ENCODE measurements at places on chromosomes 16 and 17.

GRCh38 chr17:7855660-7856010 is 769 bp downstream of the TMEM88 start:
- no peak for ATAC-seq

GRCh38 chr16:80260906-80261311 is 279.9 kb upstream of the DYNLRB2 start:
- no peak for ATAC-seq

DNA sequence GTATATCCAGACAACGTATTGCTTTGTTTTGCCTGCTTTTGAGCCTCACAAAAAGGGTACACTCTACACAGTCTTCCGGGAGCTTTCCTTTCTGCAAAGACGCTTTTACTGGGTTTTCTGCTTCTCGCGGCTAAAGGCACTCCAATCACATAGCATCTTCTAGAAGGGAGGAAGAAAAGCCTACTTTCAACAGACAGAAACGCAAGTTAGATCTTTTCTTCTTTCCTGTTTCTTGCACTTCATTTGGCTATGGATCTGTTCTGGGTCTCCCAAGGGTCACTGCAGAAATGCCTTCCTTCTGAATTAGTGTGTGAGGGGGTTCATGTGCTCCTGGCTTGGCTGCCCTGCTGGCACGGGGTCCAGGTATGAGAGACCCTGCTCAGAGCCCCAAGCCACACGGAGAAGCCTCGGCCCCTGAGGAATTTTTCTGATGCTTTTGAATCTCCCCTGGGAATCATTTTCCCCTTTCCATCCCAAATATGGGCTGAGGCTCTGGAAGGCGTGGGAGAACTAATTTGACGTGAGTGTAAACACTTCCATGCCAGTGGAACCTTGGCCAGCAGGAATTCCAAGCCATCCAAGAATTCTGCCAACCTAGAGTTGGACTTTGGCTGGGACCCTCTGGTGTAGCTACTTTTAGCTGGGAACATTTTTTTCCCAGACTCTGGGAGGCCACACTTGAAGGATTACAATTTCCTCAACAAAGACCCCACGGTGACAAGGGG is 49.6 kb upstream of the NKD1 start:
- no peak for ATAC-seq

GRCh38 chr17:44916781-44917241 is 1.5 kb upstream of the GFAP start:
- ATAC-seq = peak; percentile 30

DNA sequence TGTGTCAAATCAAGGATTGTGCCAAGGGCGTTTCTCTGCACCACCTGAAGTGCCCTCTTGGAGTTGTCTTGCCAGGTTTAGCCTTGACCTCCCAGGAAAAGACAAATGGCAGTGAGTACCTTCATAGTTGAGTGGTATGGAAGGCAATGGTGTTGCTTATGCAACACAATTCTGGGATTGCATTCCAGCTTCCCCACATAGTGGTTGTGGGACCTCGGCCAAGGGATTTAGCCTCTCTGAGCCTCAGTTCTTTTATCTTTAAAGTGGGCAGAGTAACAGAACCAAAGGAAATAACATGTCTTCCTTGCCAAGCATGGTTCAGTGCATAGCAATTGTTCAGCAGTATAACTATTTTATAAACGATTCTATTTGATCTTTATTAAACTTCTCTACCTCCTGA is 49.4 kb downstream of the CCDC42 start:
- ATAC-seq = no peak

DNA sequence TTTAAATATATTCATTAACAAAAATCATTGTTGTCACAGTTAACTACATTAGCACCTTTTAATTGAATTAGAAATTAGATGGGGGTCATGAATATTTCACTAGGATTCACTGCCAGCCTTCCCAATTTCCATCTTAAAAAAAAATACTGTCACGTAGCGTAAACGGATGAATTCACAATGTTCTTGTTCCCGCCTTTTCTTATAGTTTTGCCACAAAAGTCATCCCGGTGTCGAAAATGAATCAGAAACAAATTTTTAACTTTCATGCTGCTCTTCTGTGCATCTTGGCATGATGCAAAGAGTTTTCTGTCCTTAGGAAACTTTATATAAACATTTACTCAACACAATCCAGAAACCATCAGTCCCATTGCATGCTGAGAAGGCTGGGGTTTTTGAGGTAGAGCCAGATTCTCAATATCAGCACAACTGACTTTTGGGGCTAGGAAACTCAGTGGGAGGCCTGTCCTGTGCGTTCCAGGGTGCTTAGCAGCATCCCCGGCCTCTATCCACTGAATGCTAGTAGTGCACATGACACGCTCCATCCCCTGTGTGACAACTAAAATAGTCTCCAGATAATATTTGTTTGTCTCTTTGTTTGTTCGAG is 252.9 kb upstream of the XYLT1 start:
- no peak for ATAC-seq

GRCh38 chr17:6699997-6700947 is 12.9 kb downstream of the SLC13A5 start:
- ATAC-seq = no peak

DNA sequence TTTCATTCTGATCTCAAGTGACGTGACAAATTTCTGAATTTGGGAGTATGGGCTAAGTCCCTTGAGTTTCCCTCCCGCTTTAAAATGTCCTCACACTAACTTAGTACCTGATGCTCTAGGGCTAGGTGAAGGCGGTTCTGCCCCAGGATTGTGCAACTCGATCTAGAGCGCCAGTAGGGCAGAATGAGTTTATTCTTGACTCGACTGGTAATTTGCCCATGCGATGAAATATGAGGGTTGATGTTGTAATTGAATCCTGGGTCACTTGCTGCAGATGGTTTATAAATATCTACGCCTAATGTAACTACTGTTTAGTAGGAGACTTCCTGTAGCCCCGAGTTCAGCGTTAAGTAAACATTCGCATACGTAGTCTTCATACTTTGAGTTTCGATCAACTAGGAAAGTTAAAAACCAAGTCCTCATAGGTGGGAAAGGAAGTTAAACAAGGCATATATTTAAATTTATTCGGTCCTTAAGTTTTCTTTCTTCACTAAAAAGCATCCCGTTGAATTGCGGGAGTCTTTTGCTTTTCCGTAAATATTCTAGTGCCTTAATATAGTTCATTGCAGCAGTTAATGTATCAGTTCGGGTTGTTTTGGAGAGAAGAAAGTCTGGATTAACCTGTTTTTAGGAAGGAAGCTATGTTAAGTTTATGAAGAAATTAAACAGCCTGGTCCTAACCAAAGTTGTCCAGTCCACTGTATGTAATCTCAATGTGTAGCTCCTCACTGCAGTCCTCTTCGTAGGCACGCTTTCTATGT is 1.6 kb downstream of the CTCF start:
- ATAC-seq = peak; percentile 22

GRCh38 chr17:16515933-16516332 is 23.9 kb upstream of the LRRC75A start:
- no peak for ATAC-seq

- no peak for ATAC-seq
Observed at GRCh38 chr16:80104401-80104800, 436.4 kb upstream of the DYNLRB2 start.

DNA sequence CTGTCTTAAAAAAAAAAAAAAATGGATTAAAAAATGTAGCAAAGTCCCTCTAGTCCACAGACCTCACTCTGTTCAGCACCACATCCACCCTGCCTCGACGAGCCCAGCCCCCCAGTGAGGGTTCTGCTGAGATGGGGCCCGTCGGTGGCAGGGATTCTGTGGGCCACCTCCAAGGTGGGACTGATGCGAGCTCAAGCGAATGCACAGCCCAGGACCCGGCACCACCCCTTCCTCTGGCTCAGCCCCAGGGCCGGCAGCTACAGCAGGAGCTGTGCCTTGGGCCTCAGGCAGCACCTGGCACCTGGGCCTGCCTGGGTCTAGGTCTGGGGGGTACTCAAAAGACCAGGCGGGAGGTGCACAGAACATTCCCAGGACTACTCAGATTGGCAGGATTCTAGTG is 59.5 kb downstream of the ZNF778 start:
- ATAC-seq = no peak

DNA sequence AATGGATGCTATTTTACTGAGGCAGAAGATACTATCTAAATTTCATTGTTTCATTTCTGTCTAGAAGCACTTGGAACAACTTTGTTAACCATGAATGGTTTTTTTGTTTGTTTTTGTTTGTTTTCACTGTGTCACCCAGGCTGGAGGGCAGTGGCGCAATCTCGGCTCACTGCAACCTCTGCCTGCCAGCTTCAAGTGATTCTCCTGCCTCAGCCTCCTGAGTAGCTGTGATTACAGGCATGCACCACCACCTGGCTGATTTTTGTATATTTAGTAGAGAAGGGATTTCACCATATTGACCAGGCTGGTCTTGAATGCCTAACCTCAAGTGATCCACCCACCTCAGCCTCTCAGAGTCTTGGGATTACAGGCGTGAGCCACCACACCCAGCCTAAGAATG is 40.5 kb downstream of the ABHD15 start:
- no peak for ATAC-seq

- no peak for ATAC-seq
Observed at GRCh38 chr16:2152695-2153506, 2.7 kb upstream of the TRAF7 start.

- peak; percentile 60 for ATAC-seq
Observed at GRCh38 chr16:79328402-79329165, 272.0 kb downstream of the MAF start.

DNA sequence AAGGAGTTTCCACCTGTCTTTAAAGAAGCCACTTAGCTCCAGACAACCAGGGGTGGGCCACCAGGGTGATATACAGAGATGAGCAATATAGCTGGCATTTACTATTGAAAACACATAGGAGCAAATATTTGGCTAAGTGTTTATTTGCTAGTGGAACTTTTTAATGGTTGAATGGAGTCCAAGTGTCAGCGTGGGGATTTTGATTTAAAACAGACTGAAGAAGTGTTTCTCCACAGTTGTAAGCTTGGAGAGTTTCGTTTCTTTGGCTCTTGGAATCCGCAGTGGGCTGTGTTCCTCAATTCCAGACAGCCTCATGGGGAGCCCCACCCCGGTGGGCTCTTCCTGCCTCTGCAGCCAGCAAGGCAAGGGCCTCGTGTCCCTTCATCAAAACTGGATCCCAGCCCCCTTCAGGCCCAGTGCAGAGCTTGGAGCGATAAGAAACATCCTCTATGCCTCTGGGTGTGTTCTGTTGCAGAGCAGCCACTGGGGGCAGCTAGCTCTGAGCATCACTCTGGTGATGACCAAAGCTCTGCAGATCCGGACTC is 36.1 kb downstream of the NOG start:
- ATAC-seq = no peak

DNA sequence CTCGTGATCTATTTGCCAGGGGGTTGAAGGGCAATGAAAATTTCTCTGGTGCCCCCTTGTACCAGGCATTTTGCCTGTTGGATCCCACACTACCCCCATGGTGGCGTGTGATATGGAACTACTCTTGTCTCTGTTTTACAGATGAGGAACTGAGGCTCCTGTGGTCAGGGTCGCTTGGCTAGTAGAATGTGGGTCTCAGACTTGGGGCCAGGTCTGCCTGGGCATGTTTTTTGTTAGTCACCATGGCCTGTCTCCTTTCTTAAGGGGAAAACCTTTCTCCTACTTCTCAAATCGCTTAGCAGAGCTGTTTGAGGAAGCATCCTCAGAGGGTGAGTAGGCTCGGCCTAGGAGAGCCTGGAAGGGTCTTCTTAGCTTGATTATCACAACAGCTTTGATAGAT is 51.2 kb downstream of the CLEC16A start:
- no peak for ATAC-seq

DNA sequence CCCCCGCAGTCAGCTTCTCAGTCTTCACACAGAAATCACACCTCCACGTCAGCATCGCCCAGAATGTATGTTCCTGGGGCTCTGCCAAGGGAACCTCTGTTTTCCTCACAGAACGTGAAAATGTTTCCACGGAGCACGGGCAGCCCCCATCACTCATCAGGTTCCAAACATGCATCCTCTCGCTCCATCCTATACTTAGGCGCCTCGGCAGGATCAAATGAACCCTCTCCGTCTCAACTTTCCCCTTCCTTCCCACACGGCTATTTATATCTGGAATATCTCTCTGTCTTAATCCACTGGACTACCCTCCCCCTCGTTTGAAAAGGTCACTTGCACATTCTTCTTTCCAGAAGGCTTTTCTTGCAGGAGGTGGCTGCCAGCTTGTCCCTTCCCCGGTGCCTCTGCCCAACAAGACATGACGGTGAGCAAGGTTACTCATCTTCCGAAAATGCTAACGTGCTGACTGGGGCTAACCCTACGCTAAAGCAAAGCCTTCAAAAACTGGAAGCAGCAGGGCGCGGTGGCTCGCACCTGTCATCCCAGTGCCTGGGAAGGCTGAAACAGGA is 21.6 kb downstream of the NXN start:
- no peak for ATAC-seq

DNA sequence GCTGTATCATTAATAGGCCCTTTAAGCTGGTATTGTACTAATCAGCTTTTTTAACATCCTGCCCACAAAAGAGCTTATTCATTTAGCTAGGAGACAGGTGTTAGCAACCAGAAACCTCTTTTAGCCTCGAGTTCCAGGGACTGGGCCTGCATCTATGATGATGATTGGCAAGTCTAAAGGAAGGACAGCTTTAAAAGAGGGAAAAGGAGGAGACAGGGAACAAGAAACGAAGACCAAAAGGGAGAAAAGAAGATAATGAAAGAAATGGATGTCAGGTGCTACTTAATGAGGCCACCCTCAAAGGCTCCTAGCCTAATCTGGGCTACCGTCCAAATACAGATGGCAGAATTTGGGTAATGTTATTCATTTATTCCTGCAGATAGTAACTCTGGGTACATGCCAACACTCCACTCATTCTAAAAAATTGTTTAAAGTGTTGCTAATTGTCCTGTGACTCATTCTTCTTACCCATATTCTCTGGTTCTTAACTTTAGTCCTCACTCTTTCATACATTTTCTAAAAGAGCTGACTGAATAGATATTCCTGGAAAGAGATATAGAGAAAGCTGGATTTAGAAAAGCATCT is 18.7 kb upstream of the RFFL start:
- no peak for ATAC-seq

GRCh38 chr16:35543486-35543885 is 2084.1 kb downstream of the TP53TG3F start:
- no peak for ATAC-seq

DNA sequence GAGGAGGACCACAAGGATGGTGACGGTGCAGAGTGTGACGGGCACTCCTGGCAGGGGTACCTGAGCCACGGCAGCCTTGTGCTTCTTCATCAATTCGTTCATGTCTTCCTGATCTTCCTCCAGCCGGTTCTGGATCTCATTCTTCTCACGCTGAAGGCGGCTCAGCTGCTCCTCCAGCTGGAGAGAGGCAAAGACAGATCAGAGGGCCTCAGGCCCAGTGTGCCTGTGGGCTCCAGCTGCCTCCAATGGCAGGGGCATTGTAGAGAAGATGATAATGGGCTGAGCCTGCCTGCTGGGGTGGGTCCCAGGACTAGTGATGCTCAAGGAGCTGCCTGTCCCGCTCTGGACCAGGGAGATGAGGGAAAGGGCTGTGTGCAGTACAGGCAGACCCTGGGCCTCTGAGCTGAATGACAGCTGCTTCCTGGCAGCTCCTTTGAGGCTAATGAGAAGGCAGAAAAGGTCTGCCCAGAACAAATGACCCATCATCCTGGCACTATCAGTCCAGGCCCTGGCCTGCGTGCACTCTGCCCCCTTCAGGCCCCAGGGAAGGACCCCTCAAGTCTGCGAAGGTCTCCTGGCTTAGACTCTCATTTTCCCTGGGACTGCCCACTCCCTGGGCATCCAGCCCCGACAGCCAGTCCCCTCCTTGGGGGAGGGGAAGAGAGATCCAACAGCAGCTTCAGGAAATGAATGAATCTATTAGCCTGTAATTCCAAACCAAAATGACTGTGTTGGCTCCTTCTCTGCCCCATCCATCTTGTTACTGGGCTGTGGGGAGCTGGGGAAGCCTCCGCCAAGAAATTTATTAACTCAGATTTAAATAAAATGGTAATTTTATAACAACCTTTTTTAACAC is 48.0 kb downstream of the PIPOX start:
- no peak for ATAC-seq

GRCh38 chr16:22358000-22358399 is 16.4 kb downstream of the CDR2 start:
- no peak for ATAC-seq

All from esophagus mucosa (tissue), 1 donor.